ENCODE measurements at places on chromosomes 1 and 21. TPM values are rescaled to one million over a fixed set of nuclear protein-coding genes. Genes with fewer than 3 reads are reported as not detected.
A peak's percentile ranks its signal among the peaks of the same experiment; 100 is the strongest.

The WNT3A gene
- total RNA-seq, result 0.08 TPM

GRCh38 chr1:26787706-26788514, at the start of gene PIGV:
TSS of gene PIGV (plus strand) at chr1:26787950. CDS start at chr1:26790816, 2,866 bp downstream.
- peak; percentile 91 for DNase-seq
- peak within 1 kb of the TSS; percentile 81 for H3K4me3 ChIP-seq
- H3K4me1 ChIP-seq, result peaks cover 48% of the 10 kb centered on the region
- H3K36me3 ChIP-seq, result no peaks in the 10 kb centered on the region
- H3K27ac ChIP-seq, result peak within 1 kb of the TSS; percentile 100
- no peaks in the 10 kb centered on the region for H3K27me3 ChIP-seq

DNA sequence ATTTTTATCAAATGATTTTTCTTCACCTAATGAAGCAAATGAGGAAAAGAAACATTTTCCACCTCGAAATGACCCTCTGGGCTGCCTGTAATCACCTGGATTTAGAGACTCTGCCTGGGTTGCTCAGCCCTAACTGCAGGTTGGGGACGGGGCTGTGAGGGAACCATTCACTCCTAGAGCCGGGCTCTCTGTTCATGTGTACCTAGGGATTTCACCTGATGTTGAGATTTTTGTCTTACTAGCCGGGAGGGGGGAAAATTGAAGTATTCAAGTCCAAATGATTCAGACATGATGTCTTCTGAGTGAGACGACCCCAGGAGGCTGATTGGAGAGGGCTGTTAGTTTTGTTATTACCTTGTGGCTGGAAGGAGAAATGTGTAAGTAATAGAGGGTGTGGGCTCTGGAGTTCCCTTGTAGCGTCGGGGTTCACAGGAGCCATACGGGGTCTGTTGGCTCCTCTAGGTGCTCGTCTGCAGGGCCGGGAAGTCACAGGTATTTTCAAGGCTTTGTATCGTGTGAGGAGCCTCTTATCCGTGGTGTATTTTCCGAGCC, 42.3 kb upstream of the PWP2 start:
- H3K27ac ChIP-seq, result no peak overlapping the region
- H3K4me3 ChIP-seq, result no peak overlapping the region
- H3K36me3 ChIP-seq, result no peaks in the 10 kb centered on the region
- peaks cover 6% of the 10 kb centered on the region for H3K4me1 ChIP-seq
- no peak for DNase-seq
- H3K27me3 ChIP-seq, result no peaks in the 10 kb centered on the region

- H3K27me3 ChIP-seq, result no peaks in the 10 kb centered on the region
- peak; percentile 38 for DNase-seq
- peak overlapping the region; percentile 93 for H3K27ac ChIP-seq
- H3K4me1 ChIP-seq, result peaks cover 38% of the 10 kb centered on the region
Observed at GRCh38 chr1:19648689-19649088, 4.6 kb downstream of the NBL1 start.

GRCh38 chr21:42218836-42219605, at the start of gene ABCG1:
TSS of gene ABCG1 (plus strand) at chr21:42219140. CDS start at chr21:42219263, 123 bp downstream.
- peak; percentile 40 for DNase-seq
- peaks cover 14% of the 10 kb centered on the region for H3K4me1 ChIP-seq
- H3K36me3 ChIP-seq, result no peaks in the 10 kb centered on the region
- peak within 1 kb of the TSS; percentile 76 for H3K27ac ChIP-seq

GRCh38 chr1:11563560-11564069, 84.7 kb downstream of the DISP3 start:
- no peak for DNase-seq
- H3K27ac ChIP-seq, result no peak overlapping the region
- H3K27me3 ChIP-seq, result no peaks in the 10 kb centered on the region
- H3K36me3 ChIP-seq, result no peaks in the 10 kb centered on the region
- H3K4me1 ChIP-seq, result no peaks in the 10 kb centered on the region

The TDRD10 gene
- total RNA-seq, result 60.3 TPM

DNA sequence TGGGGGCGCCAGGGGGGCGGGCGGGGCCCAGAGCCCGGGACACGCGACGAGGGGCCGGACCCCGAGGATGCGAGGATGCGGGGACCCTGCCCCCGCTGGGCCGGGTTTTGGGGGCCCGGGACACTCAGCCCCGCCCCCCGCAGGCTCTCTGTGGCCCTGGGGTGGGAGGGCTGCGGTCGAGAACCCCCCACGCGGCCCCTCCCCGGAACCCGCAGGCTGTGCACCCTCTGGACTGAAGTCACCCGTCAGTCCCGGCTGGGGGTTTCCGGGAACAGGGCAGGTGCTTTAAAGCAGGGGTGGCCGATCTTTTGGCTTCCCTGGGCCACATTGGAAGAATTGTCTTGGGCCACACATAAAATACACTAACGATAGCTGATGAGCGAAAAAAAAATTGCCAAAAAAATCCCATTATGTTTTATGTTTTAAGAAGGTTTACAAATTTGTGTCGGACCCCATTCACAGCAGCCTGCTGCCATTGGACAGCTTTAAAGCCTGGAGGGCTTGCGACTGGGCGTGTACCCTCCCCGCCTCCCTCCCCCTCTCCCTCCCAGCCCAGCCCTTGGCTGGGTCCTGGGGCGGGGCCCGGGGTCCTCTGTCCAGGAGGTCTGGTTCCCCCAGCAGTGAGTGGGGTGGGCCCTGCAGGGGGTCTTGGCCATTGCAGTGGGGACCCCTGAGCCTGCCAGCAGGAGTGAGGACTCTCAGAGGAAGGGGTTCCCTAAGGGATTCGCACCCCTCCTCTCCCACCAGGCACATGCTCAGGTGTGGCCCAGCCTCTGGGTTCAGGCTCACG, 21.6 kb upstream of the C1orf159 start:
- DNase-seq, result no peak
- no peaks in the 10 kb centered on the region for H3K4me1 ChIP-seq
- no peaks in the 10 kb centered on the region for H3K36me3 ChIP-seq

GRCh38 chr21:46063227-46063626, 34.7 kb upstream of the COL6A2 start:
- DNase-seq, result peak; percentile 13
- H3K27me3 ChIP-seq, result no peaks in the 10 kb centered on the region
- H3K4me1 ChIP-seq, result peaks cover 40% of the 10 kb centered on the region
- no peak overlapping the region for H3K4me3 ChIP-seq
- H3K27ac ChIP-seq, result no peak overlapping the region

GRCh38 chr21:28671549-28672195, 321.0 kb downstream of the LTN1 start:
- H3K36me3 ChIP-seq, result no peaks in the 10 kb centered on the region
- DNase-seq, result no peak
- H3K27ac ChIP-seq, result no peak overlapping the region
- H3K4me1 ChIP-seq, result no peaks in the 10 kb centered on the region
- H3K4me3 ChIP-seq, result no peak overlapping the region

The GBP6 gene
- total RNA-seq, result 0.24 TPM

- no peaks in the 10 kb centered on the region for H3K36me3 ChIP-seq
- DNase-seq, result no peak
- no peaks in the 10 kb centered on the region for H3K27me3 ChIP-seq
- no peak overlapping the region for H3K27ac ChIP-seq
- H3K4me1 ChIP-seq, result no peaks in the 10 kb centered on the region
- H3K4me3 ChIP-seq, result no peak overlapping the region
Observed at GRCh38 chr21:36738489-36739126, 39.7 kb downstream of the SIM2 start.

DNA sequence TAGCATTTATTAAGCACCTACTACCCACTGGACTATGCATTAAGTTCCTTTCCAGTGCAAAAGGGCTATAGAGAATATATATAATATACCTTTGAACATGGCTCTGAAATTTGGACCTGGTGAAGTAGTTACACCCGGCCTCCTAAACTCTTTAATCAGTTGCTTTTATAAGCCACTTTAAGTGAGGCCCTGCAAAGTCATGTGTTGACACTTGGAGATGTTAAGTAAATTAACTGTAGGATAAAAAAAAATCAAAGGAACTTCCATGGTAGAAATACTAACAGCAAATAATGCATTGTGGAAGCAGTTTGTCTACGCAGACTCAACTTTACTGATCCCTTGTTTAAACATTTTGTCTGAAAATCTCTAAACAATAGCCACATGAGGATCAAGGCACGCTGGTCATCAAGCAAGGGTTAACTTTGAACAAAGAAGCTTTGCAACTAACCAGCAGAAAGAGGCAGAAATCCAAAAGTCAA, 283.9 kb downstream of the VAV3 start:
- no peak overlapping the region for H3K27ac ChIP-seq
- H3K4me1 ChIP-seq, result no peaks in the 10 kb centered on the region
- no peak overlapping the region for H3K4me3 ChIP-seq
- no peak for DNase-seq
- no peaks in the 10 kb centered on the region for H3K27me3 ChIP-seq

GRCh38 chr1:43554444-43554992, 23.8 kb downstream of the PTPRF start:
- DNase-seq, result no peak
- H3K27ac ChIP-seq, result no peak overlapping the region
- no peak overlapping the region for H3K4me3 ChIP-seq
- no peaks in the 10 kb centered on the region for H3K27me3 ChIP-seq

The AADACL4 gene
- not detected for total RNA-seq

GRCh38 chr1:111030590-111030989, 66.9 kb upstream of the LRIF1 start:
- no peak overlapping the region for H3K27ac ChIP-seq
- H3K4me1 ChIP-seq, result peaks cover 7% of the 10 kb centered on the region
- no peaks in the 10 kb centered on the region for H3K36me3 ChIP-seq
- peak; percentile 62 for DNase-seq

- H3K27ac ChIP-seq, result no peak overlapping the region
- H3K27me3 ChIP-seq, result no peaks in the 10 kb centered on the region
- peaks cover 5% of the 10 kb centered on the region for H3K4me1 ChIP-seq
Observed at GRCh38 chr1:41807390-41807789, 111.3 kb downstream of the HIVEP3 start.

DNA sequence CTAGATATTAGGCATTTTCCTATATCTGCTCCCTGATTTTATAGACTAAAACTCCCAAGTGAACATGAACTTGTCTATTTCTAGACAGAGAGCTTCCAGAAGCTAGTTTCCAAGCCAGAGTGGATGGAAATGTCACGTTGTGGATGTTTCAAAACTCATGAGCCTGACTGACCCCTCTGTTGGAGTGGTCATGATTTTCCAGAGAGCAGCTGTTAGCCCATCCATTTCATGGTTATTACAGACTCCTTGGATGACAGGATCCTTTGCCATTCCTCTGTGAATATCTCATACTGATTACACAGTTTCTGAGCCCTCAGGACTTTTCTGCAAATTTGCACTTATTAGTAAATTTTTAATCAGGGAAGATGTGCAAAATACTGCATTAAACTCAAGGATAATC, 76.8 kb upstream of the ATF3 start:
- no peaks in the 10 kb centered on the region for H3K36me3 ChIP-seq
- H3K4me3 ChIP-seq, result no peak overlapping the region
- no peak for DNase-seq
- H3K27ac ChIP-seq, result no peak overlapping the region
- no peaks in the 10 kb centered on the region for H3K27me3 ChIP-seq

The CYP4Z1 gene
- 0.68 TPM for total RNA-seq

DNA sequence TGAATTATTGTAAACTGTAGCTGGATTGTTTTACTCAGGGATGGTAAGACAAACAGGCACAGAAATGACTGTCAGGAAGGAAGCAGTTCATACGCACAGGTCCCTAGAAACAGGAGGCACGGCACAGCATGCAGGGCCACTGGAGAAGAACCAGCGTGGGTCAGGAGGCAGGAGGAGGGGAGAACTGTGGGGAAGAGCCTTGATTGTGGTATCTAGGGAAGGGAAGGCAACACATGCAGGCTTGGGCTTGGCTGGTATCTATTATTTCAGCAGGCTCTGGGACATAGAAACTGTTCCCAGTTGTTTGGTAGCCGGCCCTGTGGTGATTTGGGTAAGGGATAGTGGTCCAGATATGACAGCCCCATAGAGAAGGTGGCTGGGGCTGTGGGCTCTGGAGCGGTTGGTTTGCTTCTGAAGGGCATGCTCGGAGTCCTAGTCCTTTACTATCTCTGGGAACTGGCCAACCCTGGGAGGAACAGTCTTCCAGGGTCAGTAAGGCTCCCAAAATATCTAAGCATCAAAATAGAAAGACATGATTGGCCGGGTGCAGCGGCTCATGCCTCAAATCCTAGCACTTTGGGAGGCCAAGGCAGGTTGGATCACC, 43.1 kb upstream of the CCSAP start:
- H3K4me3 ChIP-seq, result no peak overlapping the region
- no peak overlapping the region for H3K27ac ChIP-seq
- DNase-seq, result no peak
- no peaks in the 10 kb centered on the region for H3K4me1 ChIP-seq
- no peaks in the 10 kb centered on the region for H3K27me3 ChIP-seq
- H3K36me3 ChIP-seq, result no peaks in the 10 kb centered on the region

The CYP2J2 gene
- total RNA-seq, result 3.1 TPM

DNA sequence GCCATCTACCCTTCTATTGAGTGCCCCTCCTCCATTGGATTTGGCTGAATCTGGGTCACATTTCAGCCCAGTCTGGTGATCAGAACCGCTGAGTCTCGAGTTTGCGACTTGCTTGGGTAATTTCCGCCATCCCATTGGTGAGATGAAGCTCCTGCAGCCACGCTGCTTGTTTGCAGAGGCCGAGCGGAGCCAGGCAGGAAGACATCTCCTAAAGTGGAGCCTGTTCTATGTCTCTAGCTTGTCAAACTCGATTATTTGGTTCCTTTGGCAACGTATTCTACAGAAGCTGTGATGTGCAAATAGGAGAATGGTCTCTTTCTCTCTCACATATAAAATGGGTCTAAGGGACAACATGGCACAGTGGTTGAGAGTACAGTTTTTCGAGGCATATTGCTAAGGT, 206.8 kb upstream of the PLXNA2 start:
- peaks cover 6% of the 10 kb centered on the region for H3K4me1 ChIP-seq
- DNase-seq, result no peak
- no peak overlapping the region for H3K27ac ChIP-seq
- H3K36me3 ChIP-seq, result no peaks in the 10 kb centered on the region

- H3K4me1 ChIP-seq, result no peaks in the 10 kb centered on the region
- H3K27ac ChIP-seq, result no peak overlapping the region
- no peak overlapping the region for H3K4me3 ChIP-seq
- H3K36me3 ChIP-seq, result no peaks in the 10 kb centered on the region
- DNase-seq, result no peak
Observed at GRCh38 chr21:36626791-36627190, 72.1 kb upstream of the SIM2 start.

The CACNA1E gene
- 9.1 TPM for total RNA-seq

GRCh38 chr1:31679676-31680230, 24.1 kb downstream of the COL16A1 start:
- H3K27ac ChIP-seq, result no peak overlapping the region
- no peaks in the 10 kb centered on the region for H3K27me3 ChIP-seq
- H3K4me1 ChIP-seq, result no peaks in the 10 kb centered on the region
- H3K36me3 ChIP-seq, result no peaks in the 10 kb centered on the region

GRCh38 chr1:54229281-54229891, 29.4 kb downstream of the MRPL37 start:
- DNase-seq, result peak; percentile 61
- H3K4me3 ChIP-seq, result no peak overlapping the region
- H3K27me3 ChIP-seq, result no peaks in the 10 kb centered on the region
- peaks cover 42% of the 10 kb centered on the region for H3K4me1 ChIP-seq

The BCAR3 gene
- 42.9 TPM for total RNA-seq

All from testis (tissue), 5 donors.